Activated CD4-positive, CD25-positive, alpha-beta regulatory T cell treated with anti-CD3 and anti-CD28 coated beads, Interleukin-2, amount 50 U/mL, for 16 hours (primary cell): ENCODE measurements at places on chromosomes 1 and 21.
A peak's percentile ranks its signal among the peaks of the same experiment; 100 is the strongest.

DNA sequence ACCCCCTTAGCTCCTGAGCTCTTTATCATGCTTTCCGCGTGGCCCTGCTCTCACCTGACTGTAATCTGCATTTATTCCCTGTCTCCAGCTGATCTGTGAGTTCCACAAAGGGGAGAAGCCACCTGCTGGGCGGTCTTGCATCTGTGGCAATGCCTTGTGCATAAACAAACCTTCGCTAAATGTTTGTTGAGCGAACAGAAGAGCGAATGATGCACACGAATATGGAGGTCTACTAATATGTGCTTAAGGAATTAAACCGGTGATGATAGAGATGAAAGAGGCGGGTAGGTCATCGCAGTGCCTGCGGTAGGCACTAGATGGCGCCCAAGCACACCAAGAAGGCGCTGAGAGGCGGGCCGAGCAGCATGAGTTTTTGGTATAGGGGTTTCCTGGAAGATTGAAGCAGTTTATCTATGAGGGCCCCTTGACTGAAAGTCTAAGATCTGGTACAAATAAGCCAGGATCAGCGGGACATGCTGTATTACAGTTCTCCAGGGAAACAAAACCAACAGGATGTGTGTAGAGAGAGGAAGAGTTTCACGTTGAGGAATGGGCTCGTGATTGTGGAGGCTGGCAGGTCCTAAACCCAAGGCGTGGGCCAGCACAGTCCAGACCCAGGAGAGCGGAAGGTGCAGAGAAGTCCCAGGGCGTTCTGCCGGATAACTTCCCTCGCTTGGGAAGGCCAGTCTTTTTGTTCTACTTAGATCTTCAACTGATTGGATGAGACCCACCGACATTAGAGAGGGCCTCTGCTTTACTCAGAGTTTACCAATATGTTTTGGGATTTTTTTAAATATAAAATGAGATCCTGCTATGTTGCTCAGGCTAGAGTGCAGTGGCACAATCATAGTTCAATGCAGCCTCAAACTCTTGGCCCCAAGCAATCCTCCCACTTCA, 34.7 kb downstream of the TOMM20 start:
- DNase-seq = peak; percentile 47

GRCh38 chr21:41220208-41220733, 52.3 kb downstream of the BACE2 start:
- no peak for DNase-seq

DNA sequence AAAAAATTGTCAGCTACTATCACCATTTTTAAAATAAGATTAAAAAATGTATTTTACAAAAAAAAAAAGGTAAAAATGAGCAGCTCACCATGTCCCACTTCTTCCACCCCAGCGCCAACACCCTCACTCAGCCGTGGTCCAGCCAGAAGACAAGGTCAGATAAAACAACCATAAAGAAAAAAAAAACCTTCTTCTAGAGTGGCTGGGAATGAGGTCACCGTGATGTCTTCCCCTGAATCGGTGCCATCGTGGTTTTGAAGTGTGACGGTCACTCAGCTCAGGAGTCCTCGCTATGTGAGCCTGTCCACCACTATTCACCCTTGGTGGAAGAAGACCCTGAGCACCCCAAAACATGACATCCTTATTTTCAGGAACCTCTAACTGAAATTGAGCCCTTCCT, 38.1 kb downstream of the B3GALT5 start:
- DNase-seq = no peak

DNA sequence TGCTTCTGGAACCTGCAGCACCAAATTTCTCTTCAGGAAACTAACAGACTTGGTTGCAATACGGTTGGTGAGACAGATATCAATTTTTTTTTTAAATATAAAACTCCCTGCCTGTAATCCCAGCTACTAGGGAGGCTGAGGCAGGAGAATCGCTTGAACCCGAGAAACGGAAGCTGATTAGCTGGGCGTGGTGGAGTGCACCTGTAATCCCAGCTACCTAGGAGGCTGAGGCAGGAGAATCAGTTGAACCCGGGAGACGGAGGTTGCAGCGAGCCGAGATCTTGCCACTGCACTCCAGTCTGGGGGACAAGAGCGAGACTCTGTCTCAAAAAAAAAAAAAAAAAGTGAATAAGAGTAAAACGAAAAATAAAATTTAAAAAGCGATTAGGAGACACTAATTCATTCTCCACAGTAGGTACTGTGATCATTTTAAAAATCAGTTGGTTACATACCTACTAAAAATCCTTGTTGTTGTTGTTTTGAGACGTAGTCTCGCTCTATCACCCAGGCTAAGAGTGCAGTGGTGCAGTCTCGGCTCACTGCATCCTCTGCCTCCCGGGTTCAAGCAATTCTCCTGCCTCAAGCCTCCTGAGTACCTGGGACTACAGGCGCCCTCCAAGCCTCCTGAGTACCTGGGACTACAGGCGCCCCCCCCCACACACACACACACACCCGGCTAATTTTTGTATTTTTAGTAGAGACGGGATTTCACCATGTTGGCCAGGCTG, 796 bp upstream of the RBM8A start:
- DNase-seq = no peak

- DNase-seq = no peak
Measured at GRCh38 chr1:170620164-170620563, 43.8 kb upstream of the PRRX1 start.

DNA sequence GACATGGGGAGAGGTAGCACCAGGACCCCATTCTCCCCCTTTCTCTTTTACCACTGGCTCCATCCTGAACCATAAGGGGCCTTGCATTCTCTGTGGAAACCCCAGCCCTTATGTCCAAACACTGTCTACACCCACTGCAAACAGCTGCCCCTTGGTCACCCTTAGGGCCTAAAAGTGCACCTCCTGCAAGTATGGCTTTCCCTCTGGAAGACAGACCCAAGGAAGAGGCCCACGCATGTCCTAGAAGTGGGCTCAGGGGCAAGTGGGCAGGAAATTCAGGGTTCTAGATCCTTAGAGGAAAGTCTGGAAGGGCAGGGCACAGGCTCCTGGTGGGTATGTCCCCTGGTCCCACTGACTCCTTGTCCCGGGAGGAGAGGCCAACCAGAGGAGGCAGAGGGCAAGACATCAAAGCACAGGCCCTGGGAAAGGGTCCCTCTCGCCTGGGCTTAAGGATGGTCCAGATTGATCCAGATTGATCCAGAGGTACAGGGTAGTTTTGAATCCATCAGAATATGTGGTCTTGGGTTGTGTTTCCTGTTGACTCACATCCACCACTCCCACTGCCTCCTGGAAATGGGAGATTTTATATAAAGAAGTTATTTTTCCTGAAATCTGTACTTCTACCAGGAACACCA, 150.9 kb downstream of the GRIK3 start:
- no peak for DNase-seq

- DNase-seq = no peak
Measured at GRCh38 chr1:201226859-201227488, 36.4 kb downstream of the IGFN1 start.

- peak; percentile 57 for DNase-seq
Measured at GRCh38 chr1:3910857-3911845, 11.1 kb upstream of the C1orf174 start.

GRCh38 chr1:223811634-223812101, 34.1 kb downstream of the TP53BP2 start:
- DNase-seq = no peak
